Sigmoid colon (tissue), 7 donors: ENCODE measurements at places on chromosomes 12 and 14. TPM values are rescaled to one million over a fixed set of nuclear protein-coding genes. Genes with fewer than 3 reads are reported as not detected.

DNA sequence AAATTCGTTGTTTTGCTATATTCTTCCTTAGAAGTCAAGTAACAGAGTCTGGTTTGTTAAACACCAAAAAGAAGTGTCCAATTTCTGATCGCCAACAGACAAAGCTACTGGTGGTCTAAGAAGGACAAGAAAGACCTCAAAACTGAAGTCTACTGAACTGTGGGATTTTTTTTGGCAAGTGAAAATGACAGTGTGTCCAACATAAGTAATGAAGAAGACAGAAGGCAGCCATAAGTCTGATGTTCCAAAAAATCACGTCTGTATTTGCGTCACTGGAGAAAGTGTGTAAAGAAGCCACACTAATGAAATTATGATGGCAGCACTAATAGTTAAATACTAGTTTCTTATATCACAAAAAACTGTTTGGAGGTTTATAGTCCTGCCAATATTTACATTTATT lies 32.6 kb downstream of the WASHC3 start:
- DNase-seq: no peak
- no peaks in the 10 kb centered on the region for H3K36me3 ChIP-seq
- H3K4me3 ChIP-seq: no peak overlapping the region
- no peak overlapping the region for H3K27ac ChIP-seq
- no peaks in the 10 kb centered on the region for H3K27me3 ChIP-seq
- H3K4me1 ChIP-seq: peaks cover 6% of the 10 kb centered on the region

GRCh38 chr12:128745772-128746689 lies 77.7 kb downstream of the SLC15A4 start:
- no peak overlapping the region for H3K27ac ChIP-seq
- H3K4me3 ChIP-seq: no peak overlapping the region

DNA sequence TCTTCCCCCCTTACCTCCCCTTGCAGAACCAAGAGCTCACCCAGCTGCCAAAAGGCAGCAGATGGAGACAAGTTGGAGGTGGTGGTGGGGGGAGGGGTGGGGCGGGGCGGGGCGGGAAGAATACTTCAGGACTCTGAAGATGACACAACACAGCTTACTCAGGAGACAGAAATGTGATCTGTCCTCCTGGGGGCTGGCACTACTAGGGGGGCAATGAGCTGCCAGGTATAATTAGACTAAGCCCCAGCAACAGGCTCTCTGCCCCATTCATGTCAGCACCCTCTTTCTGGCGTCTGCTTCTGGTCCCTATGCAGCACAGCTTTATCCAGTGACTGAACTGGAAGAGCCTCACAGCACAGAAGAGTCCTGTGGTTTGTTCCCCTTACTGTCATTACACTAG lies 407.0 kb downstream of the MED13L start:
- H3K27ac ChIP-seq: no peak overlapping the region
- H3K4me3 ChIP-seq: no peak overlapping the region
- no peaks in the 10 kb centered on the region for H3K36me3 ChIP-seq
- H3K27me3 ChIP-seq: no peaks in the 10 kb centered on the region
- DNase-seq: no peak

DNA sequence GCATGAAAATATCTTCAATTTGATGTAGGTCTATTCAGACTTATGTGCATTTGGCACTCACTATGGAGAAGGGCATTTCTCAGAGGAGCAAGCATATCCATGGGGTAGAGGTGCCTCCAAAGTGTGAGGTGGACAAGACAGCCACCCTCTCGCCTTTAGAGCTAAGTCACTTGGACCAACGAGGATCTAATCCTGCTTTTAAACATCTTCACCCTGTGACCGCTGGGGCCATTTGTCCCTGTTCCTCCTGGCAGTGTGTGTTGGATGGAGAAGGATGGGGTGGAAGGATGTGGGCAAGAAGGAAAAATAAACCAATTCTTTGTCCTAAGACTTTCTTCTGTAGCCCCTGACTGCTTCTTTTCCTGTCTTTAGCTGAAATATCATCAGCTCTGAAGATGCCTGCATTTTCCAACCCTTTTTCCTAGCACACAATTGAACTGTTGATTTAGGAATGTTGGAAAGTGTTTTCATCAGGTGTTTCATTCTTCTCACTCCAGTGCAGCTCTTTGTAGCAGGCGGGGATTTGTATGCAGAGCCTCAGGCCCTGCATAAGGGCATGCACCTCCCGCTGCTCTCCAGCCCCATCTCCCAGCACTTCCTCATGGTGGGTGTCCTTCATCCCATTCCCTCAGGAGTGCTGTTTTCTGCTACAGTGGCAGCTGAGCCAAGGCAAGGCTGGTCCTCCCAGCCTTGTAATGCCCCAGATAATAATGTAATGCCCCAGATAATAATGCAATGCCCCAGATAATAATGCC lies 5.3 kb downstream of the FGF6 start:
- H3K27me3 ChIP-seq: no peaks in the 10 kb centered on the region
- no peak overlapping the region for H3K4me3 ChIP-seq
- H3K36me3 ChIP-seq: no peaks in the 10 kb centered on the region
- H3K4me1 ChIP-seq: peaks cover 6% of the 10 kb centered on the region
- no peak overlapping the region for H3K27ac ChIP-seq
- DNase-seq: no peak

DNA sequence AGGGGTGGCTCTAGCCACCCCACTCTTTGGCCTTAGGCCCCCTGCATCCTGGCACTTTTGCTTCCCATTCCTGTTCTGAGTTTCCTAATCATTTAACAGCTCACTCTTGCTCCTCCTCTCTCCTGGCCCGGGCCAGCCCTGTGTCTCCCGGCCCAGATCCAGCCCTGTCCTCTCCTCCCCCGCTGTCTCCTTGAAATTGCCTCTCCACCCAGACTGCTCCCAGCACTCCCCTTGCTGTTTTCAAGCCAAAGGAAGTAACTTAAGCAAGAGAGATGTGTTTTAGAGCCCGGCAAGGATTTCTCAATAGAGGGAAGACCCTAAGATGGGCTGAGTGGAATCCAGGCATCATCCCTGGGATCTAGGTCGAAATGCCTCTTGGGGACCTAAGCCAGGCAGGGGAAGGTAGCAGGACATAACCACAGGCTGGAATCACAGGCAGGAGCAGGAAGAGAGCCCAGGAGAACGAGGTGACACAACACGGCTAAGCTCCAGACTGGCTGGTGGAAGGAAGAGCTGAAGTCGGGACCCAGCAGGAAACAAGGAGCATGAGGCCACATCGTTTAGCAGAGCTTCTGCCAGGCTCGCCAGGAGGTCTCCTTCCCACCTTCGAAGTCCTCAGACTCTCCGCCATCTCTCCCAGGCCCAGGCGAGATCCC lies 2.0 kb upstream of the LRP1-AS start:
- H3K27ac ChIP-seq: peak overlapping the region; percentile 85
- DNase-seq: peak; percentile 95
- no peaks in the 10 kb centered on the region for H3K27me3 ChIP-seq
- H3K4me3 ChIP-seq: no peak overlapping the region
- peaks cover 22% of the 10 kb centered on the region for H3K36me3 ChIP-seq

GRCh38 chr14:96844857-96845570 lies 47.8 kb downstream of the VRK1 start:
- H3K27ac ChIP-seq: no peak overlapping the region
- no peaks in the 10 kb centered on the region for H3K27me3 ChIP-seq
- no peaks in the 10 kb centered on the region for H3K4me1 ChIP-seq

C14orf39 gene
- total RNA-seq: 0.16 TPM

SLCO1B1 gene
- total RNA-seq: not detected

SDS gene
- total RNA-seq: 0.27 TPM

SYNE2 gene
- total RNA-seq: 40.7 TPM
